ENCODE measurements at places on chromosomes 7 and 10.

DNA sequence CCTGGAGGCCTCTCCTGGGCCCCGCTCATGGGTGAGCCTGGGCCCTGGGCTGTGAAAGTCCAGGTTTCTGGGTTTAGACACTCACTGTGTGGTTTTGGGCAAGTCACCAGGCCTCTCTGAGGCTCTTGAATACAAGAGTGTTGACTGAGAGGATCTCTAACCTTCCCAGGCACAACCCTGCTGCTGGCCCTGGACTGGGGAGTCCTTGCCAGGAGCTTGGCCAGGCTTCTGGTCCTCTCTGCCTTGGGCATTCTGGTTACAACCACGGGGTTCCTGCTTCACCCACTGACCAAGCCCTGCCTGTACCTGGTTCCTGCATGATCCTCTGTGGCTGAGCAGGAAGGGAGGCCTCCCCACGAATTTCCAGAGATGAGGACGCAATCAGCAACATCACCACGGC, 63.6 kb upstream of the COL13A1 start:
- DNase-seq, result no peak

DNA sequence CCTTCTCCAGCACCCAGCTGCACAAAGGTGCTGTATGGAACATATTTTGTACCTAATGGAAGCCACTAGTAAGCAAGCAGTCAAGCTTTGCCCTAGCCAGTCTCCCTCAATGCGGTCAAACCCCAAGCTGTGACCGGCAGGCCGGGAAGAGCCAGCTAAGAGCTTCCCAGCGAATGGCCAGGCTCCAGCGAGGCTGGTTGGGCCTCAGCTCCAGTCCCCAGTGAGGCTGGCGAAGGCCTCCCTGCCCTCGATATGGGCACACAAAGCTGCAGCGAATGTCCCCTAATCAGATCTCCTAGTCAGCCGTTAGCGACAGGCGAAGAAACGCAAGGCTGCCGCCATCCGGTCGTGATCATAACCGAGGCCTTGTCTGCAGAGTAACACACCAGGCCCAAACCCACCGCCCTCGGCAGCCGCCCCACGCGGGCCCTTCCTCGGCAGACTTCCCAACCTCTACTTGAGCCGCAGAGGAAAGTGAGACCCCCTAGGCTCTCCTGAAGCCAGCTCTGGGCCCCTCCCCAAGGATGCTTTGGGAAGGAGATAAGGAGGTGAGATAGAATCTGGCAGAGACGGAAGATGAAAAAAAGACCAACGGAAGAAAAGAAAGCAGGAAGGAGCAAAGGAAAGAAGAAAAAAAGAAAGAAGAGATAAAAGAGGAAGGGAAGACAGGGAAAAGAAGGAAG, 3.1 kb upstream of the HOXA9 start:
- DNase-seq, result no peak

GRCh38 chr10:1679821-1680650, 57.3 kb downstream of the ADARB2 start:
- DNase-seq, result no peak

DNA sequence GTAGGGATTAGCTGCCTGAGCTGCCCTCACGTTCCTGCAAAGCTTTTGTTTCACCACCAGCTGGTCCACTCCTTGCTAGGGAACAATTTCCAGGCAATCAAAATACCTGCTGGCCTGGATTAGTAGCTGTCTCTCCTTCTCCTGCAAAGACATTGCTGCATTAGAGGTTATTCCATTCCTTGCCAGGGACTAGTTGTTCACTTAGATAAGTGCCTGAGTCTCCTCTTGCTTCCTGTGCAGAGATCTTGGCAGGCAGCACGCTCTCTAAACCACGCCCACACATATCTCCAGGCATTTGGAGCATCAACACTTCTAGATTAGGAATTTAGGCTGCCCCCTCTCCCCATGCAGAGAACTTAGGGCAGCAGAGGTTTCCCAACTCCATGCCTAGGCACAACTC, 150.4 kb upstream of the SMIM30 start:
- no peak for DNase-seq

DNA sequence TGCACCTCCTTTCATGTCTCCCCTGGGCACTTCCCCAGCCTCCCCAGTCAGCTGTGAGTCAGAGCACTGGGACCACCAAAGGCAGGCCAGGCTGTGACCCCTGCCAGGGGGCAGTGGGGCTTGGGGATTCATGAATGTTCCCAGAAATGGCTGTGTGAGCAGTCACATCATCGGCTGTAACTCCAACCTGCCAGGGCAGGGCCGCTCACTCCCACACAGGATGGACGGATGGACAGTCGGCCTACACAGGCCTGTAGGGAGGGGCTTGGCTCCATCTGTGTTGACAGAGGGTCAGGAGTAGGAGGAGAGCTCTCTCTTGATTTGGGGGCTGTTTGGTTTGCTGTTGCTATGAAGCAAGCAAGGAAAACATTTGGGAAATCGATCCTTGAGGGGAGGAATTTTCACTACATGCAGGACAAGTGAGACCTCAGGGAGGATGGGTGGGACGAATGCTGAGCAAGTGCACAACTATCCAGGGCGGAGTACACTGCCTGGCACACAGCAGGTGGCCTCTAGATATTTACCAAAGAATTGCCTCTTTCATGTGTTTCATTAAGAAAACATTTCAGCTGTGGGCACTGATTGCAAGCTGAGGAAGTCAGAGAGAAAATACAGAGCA, 2.9 kb upstream of the IGFBP1 start:
- peak; percentile 55 for DNase-seq

- no peak for DNase-seq
These were observed 8.0 kb upstream of the CELF2 start for GRCh38 chr10:11009471-11010308.

GRCh38 chr7:54541669-54542625, at the start of gene VSTM2A:
TSS of gene VSTM2A (plus strand) at chr7:54542375. CDS start at chr7:54542731, 356 bp downstream.
- no peak for DNase-seq

DNA sequence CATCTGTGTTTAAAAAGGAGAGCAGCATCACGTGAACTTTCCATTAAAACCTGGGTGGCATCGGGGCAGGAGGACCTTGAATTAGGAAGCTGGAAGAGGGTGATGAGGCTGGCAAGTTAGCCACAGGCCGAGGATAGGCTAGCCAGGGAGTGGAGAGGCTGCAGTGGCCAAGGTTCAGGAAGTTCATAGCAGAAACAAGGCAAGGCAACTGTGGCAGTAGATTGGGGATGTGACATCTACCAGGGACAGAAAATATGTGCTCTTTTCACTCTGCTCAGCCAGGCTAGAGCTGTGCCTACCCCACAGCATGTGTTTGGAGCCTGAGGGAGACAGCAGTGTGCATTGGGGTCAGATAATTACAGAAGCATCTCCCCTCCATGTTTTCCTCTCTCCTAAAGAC, 2.2 kb upstream of the INPP5F start:
- DNase-seq, result no peak

DNA sequence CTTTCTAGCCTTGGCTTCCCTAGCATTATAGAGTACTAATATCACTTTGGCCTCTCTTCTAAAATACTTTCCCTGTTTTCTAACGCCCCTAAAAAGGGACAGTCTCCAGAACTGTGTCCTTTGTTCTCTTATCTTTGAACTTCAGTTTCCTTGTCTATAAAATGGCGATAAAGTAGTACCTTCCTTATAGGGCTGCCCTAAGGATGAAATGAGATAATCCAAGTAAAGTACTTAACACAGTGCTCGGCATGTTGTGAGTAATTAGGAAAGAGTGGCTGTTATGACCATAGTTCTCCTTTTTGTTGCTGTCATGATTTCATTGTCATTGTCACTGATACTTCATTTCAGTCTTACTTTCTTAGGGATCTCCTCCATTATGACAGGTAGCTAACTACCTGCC, 114.7 kb downstream of the EXOC4 start:
- DNase-seq, result no peak

DNA sequence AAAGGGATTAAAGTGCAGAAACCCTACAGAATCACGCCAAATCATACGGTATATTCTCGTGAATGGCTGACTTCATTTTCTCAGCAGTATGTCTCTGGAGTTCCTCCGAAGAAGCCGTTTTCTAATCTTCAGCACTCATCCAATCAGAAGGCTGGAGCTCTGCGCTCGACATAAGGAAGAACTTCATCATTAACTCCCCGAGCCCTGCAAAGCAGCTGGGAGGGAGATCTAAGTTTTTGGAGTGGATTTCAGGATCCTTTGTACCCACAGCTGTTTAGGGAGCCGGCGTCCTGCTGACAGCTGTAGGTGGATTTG, 40.7 kb upstream of the SDK1 start:
- DNase-seq, result peak; percentile 22

DNA sequence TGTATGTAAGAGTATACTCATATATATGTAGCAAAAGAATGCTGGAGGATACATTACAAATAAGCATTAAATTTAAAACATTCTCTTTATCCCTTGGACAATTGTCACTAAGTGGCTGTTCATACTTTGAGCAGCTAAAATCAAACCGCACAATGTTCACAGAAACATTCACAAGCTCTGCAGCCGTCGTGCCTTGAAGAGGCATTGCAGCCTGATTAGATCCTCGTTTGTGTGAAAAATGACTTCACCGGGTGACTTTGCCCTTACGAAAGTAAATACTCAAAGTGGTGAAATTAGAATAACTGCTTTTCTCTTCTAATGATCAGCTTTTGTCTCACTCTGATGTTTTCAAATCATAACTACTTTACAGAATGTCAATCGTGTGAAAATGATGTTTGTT, 319.0 kb downstream of the GFRA1 start:
- DNase-seq, result no peak

DNA sequence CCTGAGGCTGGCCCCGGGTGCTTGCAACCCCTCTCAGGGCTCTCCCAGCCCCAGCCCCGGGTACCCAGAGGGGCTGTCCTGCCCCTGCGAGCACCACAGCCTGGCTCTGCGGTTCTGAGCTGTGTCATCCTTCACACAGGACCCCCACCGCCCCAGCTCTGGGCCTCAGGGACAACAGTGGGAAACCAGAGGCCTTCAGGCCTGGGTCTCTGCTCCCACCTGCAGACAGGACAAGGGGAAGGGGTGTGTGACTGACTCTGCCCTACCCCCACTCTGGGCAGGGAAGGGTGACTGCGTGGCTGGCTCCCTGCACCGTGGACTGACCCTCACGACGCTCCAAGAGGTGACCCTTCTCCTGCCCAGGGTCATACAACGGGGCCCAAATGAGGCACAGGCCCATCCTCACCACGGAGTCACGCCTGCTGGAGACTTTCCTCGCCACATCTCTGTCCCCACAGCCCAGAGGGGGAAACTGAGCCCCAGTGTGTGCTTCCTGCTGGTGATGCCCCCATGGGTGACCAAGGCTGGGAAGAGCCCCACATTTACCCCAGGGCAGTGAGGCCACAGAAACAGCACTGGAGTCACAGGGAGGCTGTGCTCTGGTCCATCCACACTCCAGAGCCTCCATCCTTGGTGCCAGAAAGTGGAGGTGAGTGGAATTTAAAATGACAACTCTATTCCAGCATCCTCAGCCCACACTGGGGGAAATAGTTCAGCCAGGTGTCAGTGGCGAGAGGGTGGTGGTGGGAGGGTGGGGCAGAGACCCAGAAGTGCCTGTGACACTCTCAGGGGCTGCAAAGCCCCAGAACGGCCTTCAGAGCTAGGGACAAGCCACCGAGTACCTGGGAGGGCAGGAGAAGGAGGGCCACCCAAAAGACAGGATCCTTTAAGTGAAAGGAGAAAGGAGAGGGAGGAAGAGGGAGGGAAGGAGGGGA, 13.6 kb downstream of the CAMK2B start:
- no peak for DNase-seq

DNA sequence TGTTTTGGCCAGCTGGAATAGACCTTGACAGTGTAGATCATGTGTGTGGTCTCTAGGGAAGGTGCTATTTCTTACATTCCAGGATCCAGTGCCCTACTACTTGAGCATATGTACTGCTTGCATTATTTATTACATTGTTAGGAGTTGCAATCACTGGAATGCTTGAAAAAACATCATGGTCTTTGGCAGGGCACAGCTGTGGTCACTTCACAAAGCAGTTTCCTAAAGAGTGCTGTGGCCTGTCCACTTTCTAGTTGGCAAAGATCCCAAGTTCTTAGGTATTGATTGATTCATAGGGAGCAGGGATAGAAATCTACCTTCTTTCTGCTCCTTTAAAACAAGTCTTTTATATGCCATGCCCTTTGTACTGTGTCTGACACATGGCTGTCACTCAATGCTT, 4.6 kb downstream of the C7orf25 start:
- DNase-seq, result no peak

- DNase-seq, result no peak
These were observed 73.1 kb downstream of the CDC123 start for GRCh38 chr10:12269056-12269455.

- DNase-seq, result no peak
These were observed 67.9 kb upstream of the ANTXRL start for GRCh38 chr10:46218921-46219320.

Data from NCI-H460 (cell line).